ENCODE measurements at places on chromosomes 2 and 18.

GRCh38 chr2:74653589-74653984 lies 460 bp upstream of the SEMA4F start:
- DNase-seq: no peak

DNA sequence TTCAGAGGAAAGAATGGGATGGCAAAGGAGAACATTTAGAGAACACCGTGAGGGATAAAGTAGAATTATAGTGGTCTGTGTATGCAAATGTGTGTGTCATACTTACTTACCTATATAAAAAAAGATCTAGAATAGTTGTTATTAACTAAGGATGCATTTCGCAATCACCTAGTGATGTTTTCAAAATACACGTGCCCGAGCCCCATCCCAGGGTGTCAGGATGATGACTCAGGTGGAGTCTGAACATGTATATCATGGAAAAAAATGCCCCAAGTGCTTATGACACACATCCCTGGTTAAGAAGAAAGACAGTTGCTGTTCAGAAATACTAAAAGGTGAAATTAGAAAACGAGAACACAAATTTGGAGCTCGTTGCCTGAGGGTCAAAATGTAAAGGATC lies 109.0 kb downstream of the CERS6 start:
- DNase-seq: no peak

GRCh38 chr2:199997296-199997695 lies 41.9 kb downstream of the MAIP1 start:
- DNase-seq: no peak

DNA sequence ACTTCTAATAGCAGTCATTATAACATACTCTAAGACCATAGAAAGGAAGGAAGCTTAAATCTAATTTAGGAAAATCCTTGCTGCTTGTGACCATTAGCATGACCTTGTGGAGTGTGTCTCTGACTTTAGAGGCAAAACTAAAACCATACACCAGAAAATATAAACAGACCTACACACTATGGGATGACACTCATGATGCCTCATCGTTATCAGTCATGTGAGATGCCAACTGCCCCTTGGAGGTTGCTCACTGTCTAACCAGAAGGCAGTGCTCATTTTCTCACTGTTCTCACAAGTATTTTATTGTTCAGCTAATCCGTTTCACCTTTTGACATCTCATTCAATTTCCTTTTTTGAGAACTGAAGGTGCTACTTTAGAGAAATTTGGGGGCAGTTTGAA lies 376.9 kb downstream of the RND3 start:
- DNase-seq: no peak

DNA sequence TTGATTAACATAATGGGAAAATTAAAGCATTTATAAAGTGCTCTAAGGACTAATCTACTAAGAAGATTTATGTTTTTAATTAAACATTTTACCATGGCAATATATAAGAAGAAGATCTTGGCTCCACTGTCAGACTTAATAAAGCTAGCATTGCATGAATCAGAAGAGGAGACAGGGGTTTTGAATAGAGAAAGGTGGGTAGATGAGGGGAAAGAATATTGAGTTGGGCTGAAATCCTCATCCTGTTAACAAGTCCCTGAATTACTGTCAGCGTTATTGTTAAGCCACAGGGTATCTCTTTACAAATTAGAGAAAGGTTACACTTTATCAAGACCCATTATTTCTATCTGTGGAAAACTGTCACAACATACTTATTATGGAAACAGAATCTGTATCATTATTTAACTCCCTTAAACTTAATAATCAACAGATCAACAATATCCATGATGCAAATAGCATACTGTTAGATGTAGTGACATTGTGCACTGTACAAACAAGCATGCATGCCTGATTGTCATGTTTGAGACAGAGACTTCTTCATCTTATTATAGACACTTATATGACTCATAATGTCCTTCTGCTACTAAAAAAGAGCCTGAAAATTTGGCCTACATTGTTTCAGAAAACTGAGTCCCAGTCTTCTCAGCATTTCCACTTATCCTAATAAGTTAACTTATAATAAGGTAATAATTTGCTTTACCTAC lies 304.1 kb downstream of the NRXN1 start:
- no peak for DNase-seq

DNA sequence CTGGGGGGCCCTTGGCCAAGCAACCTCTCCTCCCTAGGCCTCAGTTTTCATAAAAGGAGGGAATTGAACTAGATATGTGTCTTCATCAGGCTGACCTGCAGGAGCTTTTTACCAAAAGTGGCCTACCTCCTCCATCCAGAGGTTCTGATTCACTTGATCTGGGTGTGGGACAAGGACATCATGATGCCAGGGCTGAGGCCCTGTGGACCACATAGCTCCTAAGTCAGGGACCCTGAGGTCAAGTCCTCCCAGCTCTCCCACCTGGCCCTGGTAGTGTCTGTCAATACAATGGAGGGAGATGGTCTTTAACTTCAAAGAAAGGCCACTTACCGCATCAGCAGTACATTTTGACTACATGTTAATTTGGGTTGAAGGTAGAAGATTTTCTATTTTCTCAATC lies 10.4 kb downstream of the IL1RN start:
- DNase-seq: no peak

DNA sequence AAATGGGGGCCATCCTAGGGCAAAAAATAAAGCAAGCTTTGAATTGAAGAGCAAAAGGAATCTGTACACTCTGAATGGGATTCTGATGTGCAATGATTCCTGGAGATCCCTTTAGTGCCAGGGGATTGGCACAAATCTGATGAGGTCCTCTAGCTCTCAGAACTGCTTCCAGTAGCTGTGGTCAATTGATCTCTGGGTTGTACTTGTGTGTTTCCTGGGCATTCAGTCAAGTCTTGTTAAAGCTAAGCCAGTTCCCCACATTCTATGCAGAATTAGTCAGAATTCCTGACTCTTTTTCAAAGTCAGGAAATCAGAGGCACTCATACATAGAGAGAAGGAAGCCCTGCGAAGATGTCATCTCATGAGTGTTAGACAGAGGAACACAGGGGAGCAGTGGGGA lies 161.3 kb downstream of the DNER start:
- DNase-seq: no peak

- no peak for DNase-seq
Measured at GRCh38 chr2:233247116-233247515, 4.4 kb upstream of the ATG16L1 start.

GRCh38 chr18:45745817-45746461 lies 22.0 kb downstream of the SLC14A1 start:
- no peak for DNase-seq

GRCh38 chr2:183186766-183187165 lies 62.5 kb downstream of the NUP35 start:
- DNase-seq: no peak

GRCh38 chr18:46736135-46736534 lies 20.7 kb downstream of the ST8SIA5 start:
- no peak for DNase-seq

DNA sequence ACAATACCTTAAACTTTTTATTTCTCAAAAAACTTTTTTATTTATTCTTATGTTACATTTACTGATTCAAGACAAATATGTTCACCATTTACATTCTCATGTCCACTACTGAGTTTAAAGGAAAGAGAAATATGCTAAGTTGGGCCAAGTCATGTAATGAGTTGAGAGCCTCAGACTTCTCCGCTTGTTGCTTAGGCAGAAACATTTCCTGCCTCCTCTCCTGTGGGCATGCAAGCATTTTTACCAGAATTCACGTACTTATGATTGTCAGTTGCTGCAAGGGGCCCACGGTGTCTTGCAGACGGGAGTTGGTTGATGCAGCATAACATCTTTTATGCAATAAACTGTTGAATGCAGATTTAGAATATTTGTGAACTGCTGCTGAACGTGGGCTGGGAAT lies 51.8 kb downstream of the MYO1B start:
- no peak for DNase-seq

DNA sequence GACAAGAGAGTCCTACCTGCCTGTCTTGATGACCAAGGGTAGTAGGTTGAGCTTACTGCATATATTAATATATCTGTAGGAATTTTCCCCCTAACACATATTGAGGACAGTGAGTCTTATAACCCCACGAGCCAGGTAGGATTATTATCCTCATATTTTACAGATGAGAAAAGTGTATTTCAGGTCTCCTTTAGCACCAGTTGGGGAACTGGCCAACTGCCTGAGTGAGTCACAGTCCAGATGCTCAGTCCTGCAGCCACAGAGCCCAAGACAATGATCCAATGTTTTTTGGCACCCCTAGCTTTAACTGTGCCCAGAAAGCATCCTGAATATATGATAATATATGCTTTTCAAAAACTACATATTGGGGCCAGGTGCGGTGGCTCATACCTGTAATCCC lies 30.8 kb upstream of the GLS start:
- DNase-seq: no peak

- DNase-seq: no peak
Measured at GRCh38 chr2:120036145-120036544, 23.3 kb downstream of the EPB41L5 start.

DNA sequence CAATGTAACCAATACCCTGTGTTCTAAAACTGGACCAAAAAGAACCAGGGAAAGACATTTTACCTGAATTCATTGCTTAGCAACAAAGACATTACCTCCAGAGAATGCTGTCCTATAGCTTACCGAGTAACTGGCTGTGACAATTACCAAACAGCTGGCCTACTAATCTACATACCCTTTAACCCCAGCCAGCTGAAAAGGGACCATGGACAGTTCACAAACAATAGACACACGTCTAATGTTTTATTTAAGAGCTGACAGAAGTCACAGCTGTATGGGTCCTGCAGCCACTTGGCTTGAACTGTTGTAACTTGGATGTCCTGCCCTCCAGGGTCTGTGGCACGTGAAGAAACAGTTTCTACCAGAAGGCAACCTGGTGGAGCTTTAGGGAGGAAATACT lies 130.1 kb upstream of the EFEMP1 start:
- no peak for DNase-seq

GRCh38 chr2:153622285-153622684 lies 143.7 kb upstream of the RPRM start:
- no peak for DNase-seq

DNA sequence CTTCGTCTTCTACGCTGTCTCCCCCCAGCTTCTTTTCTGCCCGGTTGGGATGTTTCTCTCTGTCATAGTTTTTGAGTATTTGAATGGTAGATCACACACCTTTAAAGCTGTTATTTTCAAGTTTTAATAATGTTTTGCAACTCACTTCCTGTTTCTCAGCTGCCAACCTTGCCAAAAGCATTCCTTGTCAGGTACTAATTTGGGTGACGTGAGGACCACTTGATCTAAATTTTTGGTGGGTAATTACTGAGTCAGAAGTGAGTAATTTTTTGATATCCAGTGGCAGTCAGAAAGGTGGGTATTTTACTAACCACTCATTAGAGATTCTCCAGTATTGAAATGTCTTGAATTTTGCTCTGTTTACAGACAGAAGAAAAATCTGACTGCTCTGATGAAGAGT lies 852.4 kb upstream of the FANCL start:
- no peak for DNase-seq

DNA sequence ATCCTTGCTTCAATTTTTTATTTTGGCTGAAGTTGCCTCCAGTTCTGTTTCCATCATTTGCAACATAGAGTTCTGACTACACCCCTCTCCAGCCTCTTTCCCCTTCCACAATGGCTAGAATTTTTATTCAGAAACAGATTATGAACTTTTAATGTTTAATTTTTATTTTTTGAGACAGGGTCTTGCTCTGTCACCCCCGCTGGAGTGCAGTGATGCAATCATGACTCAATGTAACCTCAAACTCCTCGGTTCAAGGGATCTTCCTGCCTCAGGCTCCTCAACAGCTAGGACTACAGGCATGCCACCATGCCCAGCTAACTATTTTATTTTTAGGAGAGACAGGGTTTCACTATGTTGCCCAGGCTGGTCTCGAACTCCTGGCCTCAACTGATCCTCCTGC lies 2.8 kb downstream of the NTSR2 start:
- no peak for DNase-seq

DNA sequence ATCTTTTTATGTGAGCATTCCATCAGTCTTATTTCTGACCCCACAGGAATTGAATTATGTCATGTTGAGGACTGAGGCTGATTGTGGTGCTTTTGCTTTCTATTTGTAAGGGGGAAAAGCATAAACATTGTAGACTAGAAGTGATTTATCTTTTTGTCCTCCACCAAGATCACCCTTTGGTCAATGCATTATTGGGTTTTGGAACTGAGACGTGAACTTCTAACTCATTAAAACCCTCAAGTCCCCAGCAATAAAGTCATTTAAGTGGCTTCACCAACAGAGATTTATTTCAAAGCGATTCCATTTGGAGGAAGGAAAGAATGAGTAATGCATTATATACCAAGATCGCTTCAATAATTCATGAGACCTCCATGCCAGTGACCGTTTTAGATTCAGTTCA lies 75.5 kb upstream of the TXNDC2 start:
- no peak for DNase-seq

DNA sequence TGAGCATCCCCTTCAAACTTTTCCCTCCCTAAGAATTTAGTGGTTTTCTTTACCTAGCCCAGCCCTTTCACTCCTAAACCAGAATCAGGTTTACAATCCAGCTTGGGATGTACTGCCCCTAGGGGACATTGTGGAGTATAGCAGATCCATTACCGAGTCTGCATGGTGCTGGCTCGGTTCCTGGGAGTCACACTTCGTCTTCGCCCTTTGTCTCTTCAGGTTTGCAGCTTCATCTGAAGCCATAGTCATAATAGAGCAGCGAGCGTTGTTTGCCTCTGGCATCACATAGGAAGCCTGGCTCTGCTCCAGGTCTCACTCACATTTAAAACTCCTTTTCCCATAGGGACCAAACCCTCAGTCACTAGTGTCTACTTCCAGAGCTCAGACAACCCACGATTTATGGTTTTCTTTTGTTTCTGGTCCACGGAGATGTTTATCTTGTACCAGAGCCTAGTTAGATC lies 16.8 kb upstream of the LYPD6 start:
- DNase-seq: no peak

- DNase-seq: no peak
Measured at GRCh38 chr2:38505779-38506178, 96.9 kb downstream of the HNRNPLL start.

DNA sequence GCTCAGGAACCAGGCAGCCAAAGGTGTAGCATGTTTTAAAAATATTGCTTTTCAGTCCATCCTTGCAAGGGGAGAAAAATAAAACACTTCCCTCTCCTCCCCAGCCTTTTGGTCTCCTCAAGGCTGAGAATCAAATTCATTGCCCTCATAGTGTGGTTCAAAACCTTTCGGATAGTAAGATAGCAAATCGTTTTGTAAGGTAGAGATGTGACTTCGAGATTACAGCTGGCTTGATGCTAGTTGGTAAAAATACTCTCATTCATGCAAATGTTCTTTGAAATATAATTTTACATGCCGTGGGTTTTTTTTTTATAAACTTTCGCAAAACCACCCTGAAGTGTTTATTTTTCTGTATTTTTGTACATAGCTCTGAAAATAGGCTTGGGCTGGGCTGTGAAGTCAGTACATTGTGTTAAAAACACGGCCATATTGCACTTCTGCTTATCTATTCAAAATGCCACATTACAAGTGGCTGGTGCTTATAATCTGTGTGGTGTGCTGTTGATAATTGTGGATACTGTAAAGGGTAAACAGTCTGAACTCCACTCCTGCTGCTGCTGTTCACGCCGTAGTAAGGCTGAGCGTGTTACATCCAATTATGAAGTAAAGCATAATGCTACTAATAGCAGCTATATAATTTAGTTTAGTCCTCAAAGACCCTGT lies 172.0 kb upstream of the SIX3 start:
- DNase-seq: no peak

- no peak for DNase-seq
Measured at GRCh38 chr2:85505551-85506238, 33.3 kb upstream of the MAT2A start.

Measured in stimulated activated CD4-positive, alpha-beta T cell treated with anti-CD3 and anti-CD28 coated beads, Interleukin-12 subunit alpha, Interleukin-12 subunit beta, amount 100 ng/mL, for 24 hours (primary cell).